ENCODE measurements at places on chromosomes 11 and 22.

- no peak for DNase-seq
Observed at GRCh38 chr11:25562417-25562816, 769.5 kb upstream of the ANO3 start.

- no peak for DNase-seq
Observed at GRCh38 chr22:48566741-48567140, 1260.9 kb downstream of the BRD1 start.

DNA sequence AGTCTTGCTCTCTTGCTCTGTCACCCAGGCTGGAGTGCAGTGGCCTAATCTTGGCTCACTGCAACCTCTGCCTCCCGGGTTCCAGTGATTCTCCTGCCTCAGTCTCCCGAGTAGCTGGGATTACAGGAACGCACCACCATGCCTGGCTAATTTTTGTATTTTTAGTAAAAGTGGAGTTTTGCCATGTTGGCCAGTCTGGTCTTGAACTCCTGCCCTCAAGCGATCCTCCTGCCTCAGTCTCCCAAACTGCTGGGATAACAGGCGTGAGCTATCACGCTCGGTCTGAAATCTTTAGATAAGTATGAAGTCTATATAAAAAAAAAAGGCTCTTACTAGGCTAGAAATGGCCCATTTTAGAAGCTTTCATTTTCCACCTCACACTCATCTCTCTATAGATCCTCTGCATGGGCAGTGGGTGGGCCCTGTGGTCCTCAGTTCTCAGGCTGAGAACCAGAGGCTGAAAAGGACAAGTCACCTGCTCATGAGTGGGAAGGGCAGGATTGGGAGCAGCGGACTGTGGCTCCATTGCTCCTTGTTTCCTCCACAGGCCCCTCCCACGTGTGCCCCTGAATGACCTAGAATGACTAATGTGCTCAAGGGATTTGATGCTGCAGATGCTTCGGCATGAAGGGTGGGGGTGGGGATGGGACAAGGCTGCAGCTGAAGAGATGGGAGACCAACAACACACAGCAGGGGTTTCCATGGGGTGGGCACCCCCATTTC is 19.8 kb upstream of the PRAME start:
- DNase-seq: no peak

DNA sequence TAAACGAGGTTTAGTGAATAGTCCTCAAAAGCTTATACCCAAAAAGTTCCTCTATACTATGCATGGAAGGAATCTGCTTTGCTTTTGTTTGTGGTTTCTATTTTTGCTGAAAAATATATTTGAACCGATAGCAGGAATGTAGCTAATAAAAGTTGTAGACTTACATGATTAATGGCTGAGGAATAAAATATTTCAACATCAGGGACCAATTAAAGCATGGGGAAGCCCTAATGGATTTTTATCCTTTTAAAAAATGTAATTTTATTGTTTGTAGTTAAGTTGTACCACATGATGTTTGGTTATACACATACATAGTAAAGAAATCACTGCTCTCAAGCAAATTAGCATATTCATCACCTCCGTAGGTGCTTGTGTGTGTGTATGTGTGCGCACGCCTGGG is 295.3 kb upstream of the CNTN5 start:
- DNase-seq: no peak

- DNase-seq: no peak
Observed at GRCh38 chr22:44686873-44687600, 15.0 kb upstream of the PRR5 start.

DNA sequence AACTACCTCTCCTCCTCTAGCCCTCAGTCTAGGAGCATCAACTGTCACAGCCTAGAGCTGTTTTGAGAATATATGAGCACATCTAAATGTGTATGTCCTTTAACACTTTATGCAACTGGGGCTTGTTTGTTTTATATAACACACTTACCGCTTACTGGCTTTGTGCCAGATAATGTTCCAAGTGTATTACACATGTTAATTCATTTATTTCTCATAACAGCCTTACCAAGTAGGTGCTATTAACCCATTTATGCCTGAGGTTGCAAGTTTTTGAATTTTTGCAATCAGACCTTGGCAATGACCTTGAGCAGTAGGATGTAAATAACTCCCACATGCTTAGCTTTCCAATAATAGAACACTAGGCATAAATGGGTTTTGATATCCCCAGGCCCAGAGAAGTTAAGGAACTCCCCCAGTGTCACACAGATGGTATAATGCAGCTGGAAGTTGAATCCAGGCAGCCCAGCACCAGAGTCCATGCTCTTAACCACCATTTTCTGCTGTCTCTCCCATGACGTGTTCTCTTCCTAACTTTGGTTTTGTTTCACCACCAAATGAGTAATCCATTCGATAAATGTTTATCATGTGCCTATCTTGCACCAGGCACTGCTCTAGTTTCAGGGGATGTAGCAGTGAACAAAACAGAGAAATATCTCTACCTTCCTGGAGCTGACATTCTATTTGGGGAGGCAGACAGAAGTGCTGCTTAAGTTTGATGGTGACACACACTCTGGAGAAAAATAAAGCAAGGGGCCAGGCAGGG is 23.1 kb downstream of the PRDM11 start:
- DNase-seq: no peak

DNA sequence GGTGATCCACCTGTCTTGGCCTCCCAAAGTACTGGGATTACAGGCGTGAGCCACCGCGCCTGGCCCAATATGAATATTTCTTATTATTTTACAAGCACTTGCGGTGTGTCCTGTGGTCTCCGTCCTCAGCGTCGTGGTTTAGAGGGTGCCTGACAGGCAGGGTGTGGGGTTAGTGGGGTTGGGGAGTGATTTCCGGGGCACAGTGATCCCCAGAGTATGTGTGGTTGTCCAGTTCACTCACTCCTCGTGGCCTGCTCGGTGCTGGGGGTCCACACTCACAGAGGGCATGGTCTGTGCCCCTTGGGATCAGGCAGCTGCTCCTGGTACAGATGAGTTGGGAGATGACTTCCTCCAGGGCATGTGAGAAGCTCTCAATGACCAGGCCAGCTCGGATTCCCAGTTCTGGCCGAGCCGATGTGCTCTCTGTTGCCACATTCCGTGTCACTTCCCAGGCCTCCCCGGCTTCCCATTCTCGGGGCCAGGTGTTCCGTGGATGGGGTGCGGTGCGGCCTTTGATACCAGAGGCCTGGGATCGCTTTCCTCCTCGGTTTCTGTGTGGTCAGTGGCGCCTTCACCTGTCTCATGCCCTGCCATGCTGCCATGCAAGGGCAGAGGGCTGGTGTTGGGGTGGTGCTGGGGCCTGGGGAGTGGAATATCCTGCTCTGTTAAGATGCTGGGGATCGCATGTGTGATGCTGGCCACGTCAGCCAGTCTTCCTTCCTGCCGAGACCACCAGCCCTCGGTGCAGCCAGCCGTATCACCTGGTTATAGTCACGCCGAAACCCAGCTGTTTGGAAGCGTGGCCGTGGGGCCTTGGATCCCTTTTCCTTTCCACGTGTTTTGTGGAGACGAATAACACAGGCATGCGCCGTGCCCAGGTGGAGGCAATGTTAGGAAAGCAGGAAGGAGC is 39.6 kb downstream of the PARVB start:
- DNase-seq: no peak

DNA sequence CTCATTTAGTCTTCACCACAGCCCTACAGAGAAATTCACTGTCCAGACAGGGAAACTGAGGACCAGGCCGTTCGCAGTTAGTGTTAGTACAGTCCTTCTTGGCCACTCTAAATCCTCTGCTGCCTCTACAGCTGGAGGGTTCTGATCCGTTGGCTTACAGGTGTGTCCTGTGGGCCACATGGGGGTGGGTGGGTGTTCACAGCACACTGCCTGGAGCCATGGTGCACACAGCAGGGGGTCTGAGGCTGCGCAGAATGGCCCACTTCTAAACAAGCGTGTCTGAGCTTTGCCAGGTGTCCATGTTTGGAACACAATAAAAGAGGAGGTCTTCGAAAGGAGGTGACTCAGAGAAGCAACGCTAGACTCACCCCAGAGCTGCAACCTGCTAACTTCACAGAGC is 249.0 kb downstream of the ST3GAL4 start:
- no peak for DNase-seq

DNA sequence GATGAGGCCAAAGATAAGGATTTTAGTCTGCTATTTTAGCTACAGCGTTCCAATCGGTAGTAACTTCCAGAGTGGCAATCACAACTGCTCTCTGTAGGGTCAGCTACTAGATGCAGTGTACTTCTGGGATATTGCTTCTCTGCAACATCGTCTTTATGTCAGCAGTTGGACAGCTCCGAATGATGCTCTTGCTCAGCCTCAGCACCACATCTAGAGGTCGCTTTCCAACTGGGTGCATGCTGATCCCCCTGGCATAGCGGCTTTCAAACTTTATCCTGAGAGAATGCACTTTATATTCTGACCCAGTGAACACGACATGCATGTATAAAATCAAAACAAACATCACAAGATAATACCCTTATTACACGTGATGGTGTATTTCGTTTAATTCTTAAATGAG is 219.6 kb downstream of the C11orf87 start:
- DNase-seq: no peak

GRCh38 chr22:30094804-30095203 is 14.5 kb downstream of the HORMAD2 start:
- DNase-seq: no peak

DNA sequence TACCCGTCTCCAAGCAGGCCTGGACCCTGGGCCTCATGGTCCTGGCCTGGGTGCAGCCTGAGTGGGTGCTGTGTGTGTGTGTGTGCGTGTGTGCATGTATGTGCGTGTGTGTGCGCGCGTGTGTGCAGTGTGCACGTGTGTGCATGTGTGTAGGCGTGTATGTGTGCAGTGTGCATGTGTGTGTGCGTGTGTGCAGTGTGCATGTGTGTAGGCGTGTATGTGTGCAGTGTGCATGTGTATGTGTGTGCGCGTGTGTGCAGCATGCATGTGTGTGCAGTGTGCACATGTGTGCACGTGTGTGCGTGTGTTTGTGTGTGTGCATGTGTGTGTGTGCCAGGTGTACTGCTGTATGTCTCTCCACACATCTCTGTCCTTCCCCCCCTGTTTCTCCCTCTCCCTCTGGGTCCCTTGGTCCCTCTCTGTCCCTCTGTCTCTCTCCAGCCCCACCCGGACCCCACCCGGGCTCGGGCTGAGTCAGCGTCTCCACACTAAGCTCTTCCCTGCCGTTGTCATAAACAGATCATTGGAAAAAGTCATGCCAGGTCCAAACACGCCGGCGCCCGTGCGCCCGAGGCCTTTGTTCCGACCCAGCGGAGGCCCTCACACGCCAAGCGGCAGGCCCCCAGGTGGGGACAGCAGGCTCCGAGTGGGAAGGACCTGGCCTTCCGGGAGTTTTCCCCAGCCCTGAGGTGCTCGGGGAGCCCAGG is 34.0 kb downstream of the WNT7B start:
- no peak for DNase-seq

GRCh38 chr11:114232400-114233059 is 63.7 kb upstream of the NNMT start:
- no peak for DNase-seq

DNA sequence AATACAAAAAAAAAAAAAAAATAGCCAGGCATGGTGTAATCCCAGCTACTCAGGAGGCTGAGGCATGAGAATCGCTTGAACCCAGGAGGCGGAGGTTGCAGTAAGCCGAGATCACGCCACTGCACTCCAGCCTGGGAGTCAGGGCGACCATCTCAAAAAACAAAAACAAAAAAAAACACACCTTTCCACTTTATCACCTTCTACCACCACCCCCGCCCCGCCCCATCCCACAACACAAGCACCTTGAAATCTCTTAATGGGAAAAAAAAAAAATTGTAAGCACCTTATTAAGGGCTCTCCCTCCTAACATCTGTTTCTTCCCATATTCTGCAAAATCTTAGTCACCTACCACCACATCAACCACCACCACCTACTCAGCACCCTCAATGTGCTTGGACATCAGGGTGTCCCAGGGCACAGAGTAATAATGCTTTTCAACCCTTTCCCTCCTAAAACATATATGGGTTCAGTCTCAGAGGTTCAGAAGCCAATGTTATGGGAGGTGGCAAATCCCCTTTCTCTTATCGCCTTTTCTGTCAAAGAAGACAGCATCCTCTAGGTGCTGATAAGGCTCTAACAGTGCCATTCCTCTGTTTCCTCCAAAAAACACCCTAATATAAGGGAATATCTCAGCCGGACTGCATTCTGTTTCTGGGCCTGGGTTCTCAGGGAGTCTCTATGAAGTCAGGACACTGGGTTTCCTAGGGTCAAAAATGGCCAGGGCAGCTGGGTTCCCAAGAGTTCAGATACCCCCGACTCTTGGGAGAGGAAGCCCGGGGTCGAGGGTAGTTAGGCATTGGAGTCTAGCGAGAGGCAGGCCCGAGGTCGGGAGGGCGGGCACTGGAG is 718 bp downstream of the INTS5 start:
- DNase-seq: no peak

DNA sequence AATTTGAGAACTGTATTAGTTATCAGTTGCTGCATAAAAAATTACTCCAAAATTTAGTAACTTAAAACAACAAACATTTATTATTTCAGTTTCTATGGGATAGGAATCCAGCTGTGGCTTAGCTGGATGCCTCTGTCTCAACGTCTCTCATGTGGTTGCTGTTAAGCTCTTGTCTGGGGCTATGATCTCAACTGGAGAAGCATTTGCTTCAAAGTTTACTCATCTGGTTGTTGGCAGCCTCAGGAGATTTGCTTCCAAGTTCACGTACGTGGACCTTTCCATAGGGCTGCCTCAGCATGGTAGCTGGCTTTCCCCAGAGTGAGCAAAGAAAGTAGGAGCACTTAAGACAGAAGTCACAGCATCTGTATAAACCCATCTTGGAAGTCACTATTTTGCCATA is 144.9 kb upstream of the SESN3 start:
- no peak for DNase-seq

DNA sequence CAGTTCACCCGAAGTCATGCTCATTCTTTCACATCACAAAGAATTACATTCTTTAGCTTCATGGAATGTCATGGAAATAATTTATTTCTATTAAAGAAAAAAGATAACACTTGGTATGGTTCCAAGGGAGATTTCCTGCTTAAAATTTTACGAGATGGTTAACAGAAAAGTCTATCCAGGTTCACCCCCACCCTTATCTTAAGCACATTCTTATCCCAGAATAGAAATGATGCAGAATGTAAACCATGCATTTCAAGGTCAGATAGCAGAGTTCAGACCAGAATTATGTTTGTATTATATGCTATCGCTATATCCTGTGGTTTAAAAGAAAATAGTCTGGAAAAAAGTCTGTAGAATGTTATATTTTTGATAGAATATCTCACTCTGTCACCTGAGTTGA is 58.7 kb downstream of the GAS2 start:
- DNase-seq: no peak

All from stimulated activated CD8-positive, alpha-beta memory T cell treated with anti-CD3 and anti-CD28 coated beads, Interleukin-15, amount 100 ng/mL, for 48 hours (primary cell).